Naive thymus-derived CD8-positive, alpha-beta T cell (primary cell): ENCODE measurements at places on chromosomes 4 and X.
A peak's percentile ranks its signal among the peaks of the same experiment; 100 is the strongest.

DNA sequence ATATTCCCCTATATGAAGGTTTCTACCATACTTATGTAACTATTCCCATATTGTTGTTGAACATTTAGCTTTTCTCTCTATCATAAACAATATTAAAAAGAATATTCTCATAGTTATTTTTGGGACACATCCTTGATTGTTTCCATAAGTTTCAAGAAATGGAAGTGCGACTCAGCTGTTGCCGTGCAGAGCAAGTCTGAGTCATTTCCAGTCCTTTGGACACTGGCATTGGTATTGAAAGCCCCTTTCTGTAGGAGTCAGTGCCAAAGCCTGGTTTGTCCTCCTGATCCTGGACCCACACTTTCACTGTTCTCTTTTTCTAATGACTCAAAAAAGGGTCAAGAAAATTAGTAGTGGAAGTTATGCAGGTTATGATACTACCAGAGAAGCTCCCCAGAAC, 108.3 kb upstream of the DIAPH2 start:
- DNase-seq, result no peak

DNA sequence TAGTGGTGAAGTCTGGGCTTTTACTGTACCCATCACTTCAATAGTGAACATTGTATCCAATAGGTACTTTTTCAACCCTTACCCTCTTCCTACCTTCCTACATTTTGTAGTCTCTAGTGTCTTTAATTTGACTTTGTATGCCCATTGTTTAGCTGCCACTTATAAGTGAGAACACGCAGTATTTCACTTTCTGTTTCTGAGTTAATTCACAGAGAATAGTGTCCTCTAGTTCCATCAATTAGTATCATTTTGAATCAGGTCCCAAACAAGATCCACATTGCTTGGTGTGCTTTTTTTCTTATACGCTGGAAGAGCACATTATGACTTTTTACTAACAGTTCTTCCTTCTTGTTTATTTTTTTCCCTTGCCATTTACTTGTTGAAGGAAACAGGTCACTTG, 176.0 kb upstream of the WDFY3 start:
- DNase-seq, result no peak

DNA sequence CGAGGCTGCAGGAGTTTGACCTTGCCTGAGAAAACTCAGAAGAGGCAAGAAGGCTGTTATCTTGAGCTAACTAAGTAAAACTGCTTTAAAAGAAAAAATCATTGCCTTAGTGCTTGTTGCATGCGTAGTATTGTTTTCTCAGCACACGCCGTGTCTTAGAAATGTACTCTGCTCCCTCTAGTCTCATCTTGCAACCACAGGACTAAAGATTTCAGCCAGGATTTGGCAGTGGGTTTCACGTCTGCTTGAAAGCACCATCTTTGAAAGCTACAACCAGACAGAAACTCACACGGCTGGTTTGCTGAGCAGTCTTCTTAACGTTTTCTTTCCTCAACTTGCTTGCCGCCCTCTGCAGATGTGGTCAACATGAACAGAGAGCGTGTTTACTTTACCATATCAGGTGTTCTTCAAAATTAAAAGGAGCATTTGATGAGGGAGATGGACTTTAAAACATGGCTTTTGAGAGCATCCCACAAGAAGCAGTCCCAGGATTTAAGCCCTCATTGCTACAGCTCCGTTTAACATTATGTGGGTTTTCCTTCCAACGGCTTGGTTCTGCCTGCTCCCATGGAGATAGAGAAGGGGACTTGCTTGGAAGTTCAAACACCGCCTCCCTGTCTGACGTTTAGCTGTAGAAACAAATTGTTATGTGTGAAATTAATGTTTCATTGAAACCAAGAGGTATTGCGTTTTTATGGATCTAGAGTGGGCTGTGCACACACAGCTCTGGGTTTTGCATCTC, 3.4 kb downstream of the SORCS2 start:
- DNase-seq, result no peak

GRCh38 chrX:75155447-75155826, 646 bp downstream of the ABCB7 start:
- DNase-seq, result peak; percentile 7

DNA sequence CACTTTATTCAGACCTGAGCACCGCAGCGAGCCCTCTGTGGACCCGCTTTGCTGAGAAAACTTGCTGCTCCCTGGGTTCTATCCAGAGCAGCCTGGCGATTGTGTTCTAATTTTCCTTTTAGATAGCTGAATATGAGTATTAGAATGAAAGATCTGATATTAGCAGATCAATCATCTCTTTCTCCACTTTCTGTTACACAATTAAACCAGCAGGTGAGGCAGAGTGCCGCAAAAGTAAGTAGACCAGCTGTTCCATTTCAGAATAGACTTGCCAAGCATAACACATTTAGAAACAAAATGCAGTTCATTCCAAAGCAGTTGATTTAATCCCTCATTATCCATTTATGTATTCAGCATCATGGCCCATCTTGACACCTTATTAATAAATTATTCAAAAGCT, 58.6 kb downstream of the PALLD start:
- DNase-seq, result no peak

DNA sequence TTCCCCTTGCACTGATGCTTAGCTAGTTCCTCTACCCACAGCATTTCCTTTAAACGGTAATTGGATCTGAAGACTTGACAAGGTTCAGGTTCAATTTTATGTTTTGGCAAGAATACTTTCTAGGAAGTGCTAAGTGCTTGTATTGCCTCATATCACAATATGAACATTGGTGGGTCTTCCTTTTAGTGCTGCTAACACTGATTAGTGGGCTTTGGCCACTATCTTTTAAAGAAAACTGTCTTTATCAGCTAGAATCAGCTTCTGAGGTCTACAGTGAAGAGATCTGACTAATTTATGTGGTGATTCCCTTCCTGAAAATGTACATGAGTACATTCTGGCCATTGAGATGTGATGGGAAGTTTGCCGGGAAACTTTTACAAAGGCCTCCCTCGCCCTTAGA, 316.7 kb upstream of the KLF3 start:
- no peak for DNase-seq

DNA sequence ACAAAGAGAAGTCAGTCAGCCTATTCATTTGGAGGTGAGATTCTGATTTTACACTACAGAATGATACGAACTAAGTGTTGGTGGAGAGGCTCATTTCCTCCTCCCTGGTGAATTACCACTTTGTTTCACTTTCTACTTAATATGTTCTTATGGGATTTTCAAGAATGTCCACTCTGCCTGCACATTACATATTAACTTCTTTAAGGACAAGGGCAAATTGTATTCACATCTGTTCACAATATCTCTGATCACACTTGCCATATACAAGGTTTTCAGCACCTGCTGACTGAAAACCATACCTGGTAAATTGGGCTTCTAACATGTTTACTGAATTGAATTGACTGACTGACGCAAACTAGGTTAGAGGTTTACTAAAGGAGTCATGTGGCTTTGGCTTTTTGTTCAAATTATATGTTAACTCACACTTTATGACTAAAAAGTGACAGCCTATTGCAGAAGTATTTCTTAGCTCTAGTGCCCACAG, 188.4 kb upstream of the MBNL3 start:
- DNase-seq, result no peak

DNA sequence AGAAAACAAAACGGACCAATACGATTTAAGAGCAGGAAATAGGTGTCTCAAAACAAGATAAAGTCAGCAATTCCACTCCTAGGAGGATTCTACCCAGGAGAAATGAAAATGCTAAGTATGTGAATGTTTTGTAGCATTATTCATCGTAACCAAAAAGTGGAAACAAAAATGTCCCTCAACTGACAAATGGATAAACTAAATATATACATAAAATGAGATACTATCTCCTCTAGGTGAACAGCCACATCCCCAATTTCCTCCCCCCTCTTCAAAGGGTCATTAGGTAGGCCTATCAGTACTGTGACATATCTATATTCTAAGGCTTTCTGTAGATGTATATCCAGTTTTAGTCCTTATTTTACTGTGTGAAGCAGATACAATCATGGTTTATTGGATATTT, 18.0 kb downstream of the DDX3X start:
- no peak for DNase-seq

- no peak for DNase-seq
Measured at GRCh38 chrX:42823443-42823842, 45.5 kb upstream of the PPP1R2C start.

GRCh38 chr4:64682481-64682880, 273.2 kb upstream of the TECRL start:
- DNase-seq, result no peak

DNA sequence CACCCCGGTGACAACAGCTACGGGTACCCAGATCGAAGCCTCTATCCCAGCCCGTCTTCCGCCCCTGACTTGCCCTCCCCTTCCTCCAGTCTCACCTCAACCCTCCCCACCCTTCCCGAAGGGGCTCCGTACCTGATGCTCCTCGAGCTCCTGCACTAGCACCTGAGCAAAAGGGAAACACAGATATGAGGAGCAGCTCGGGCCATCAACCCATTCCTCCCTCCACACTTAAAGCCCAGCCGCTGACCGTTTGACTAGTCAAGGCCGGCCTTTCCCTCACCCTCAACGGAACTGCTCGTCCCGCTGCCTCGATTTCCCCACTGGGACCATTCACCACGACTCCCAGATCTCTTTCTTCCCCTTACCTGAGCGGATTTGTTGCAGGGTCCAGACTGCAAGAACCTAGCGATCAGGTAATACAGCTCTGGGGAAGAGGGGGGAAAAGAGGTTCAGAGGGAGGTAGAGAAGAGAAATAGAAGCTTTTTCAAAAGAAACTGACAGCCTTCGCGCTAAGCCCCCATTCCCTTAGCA, 731 bp downstream of the BRWD3 start:
- peak; percentile 23 for DNase-seq

DNA sequence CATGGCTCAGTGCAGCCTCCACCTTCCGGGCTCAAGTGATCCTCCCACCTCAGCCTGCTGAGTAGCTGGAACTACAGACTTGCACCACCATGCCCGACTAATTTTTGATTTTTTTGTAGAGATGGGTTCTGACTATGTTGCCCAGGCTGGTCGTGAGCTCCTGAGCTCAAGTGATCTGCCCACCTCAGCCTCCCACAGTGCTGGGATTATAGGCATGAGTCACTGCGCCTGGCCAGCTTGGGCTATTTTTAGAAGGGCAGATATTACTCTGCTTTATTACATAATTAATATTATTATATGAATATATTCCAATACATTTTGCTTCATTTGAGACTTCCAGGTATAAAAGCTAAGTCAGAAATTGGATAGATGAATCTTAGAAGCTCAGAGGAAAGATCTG, 143.7 kb upstream of the ANK2 start:
- no peak for DNase-seq

GRCh38 chr4:113919611-113920010, 59.8 kb downstream of the ARSJ start:
- DNase-seq, result no peak

DNA sequence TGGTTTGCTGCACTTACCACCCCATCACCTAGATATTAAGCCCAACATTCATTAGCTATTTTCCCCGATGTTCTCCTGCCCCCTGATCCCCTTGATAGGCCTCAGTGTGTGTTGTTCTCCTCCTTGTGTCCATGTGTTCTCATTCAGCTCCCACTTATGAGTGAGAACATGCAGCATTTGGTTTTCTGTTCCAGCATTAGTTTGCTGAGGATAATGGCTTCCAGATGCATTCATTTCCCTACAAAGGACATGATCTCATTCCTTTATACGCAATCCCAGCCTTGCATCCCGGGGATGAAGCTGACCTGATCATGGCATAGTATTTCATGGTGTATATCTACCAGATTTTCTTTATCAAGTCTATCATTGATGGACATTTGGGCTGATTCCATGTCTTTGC, 99.0 kb upstream of the DCAF12L2 start:
- no peak for DNase-seq

DNA sequence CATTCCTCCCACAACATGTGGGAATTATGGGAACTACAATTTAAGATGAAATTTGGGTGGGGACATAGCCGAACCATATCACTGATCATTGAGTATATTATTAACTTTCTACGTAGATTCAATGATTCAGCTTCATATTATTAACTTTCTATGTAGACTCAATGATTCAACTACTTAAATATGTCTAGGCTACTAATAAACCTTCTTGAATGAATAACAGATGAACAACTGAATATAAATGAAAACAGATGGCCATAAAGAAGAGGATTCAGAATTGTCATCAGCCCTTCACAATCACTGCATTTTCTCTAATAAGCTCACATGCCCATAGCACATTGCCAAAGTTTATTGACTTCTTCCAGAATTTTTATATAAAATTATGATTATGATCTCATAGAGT, 57.0 kb downstream of the CEP44 start:
- DNase-seq, result no peak

DNA sequence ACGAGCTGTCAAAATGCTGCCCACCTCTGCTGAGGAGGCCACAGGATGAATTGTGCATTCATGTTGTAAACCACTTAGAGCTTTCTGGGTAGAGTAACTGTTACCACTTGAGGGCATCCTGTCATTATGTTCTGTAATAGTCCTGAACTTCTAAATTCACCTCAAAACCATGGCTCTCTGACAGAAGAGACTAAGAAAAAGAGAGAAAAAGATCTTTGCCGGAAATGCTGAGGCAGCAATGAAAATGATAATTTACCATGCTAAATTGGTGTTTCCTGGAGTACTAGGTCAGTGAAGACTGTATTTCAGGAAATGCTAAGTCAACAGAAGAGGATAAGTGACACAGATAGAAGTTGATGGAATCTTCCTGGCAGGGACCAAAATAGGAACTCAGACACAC, 942.3 kb upstream of the SLIT2 start:
- DNase-seq, result no peak

DNA sequence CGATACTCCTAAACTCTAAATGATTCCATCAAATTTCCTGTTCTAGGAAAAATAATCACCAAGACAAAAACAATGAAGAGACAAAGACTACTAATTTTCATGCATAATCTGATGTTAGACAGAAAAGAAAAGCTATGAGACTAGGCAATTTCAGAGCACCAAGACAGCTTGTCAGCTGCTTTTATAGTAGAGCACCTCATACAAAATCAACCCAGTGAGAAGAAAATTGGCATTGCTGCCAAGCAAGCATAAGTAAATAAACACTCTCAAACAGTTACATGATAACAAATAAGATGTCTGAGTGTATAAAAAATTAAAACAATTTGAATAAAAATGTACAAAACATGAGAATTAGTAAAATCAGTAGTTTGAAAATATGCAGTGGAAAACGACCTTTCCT, 1544.6 kb downstream of the C4orf33 start:
- no peak for DNase-seq

GRCh38 chr4:108081256-108081655, 87.5 kb downstream of the LEF1 start:
- DNase-seq, result no peak

GRCh38 chrX:63561425-63561824, 210.3 kb upstream of the SPIN4 start:
- DNase-seq, result no peak

DNA sequence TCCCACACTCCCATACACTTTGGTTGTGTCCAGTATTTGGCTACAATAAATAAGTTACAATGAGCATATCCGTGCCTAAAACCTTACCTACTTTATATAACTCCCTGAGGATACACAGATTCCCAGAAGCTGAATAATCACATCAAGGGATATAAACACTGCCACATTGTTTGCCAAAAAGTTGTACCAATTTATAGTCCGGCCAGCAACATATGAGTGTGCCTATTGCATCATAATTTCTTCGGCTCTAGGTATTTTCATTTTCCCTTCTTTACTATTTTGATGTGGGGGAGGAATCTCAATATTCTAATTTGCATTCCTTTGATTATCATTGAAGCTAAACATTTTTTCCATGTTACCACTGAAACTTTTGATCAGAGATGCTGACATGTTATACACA, 146.4 kb downstream of the PCDH19 start:
- no peak for DNase-seq
